ENCODE measurements at places on chromosomes 4 and X. TPM values are rescaled to one million over a fixed set of nuclear protein-coding genes. Genes with fewer than 3 reads are reported as not detected.
A peak's percentile ranks its signal among the peaks of the same experiment; 100 is the strongest.

Gene PDE5A
- total RNA-seq: 3.2 TPM

Gene BEX2
- 150 TPM for total RNA-seq

Gene ABCD1
- total RNA-seq: 13.5 TPM

GRCh38 chr4:2141022-2141761, 82.1 kb downstream of the NAT8L start:
- H3K27ac ChIP-seq: no peak overlapping the region
- no peaks in the 10 kb centered on the region for H3K36me3 ChIP-seq
- no peak overlapping the region for H3K4me3 ChIP-seq
- no peaks in the 10 kb centered on the region for H3K4me1 ChIP-seq

DNA sequence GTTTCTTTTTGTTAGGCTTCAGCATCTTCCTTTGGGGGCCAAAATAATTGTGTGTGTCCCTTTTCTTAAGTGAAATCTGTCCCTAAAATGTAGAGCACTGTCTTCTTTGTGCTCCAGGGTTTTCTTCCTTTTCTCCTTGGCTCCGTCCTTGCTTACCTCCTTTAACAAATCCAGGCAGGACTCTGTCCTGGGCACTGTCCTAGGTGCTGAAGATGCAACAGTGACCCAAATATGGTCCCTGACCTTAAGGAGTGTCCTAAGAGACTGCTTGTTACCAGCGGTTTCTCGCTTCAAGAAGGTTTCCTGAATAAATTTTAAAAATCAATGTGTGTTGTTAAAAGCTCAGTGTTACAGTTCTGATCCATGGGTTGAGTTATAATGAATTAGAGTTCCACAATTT, 471.8 kb downstream of the KCNIP4 start:
- H3K36me3 ChIP-seq: no peaks in the 10 kb centered on the region
- no peak for DNase-seq
- H3K27ac ChIP-seq: no peak overlapping the region

DNA sequence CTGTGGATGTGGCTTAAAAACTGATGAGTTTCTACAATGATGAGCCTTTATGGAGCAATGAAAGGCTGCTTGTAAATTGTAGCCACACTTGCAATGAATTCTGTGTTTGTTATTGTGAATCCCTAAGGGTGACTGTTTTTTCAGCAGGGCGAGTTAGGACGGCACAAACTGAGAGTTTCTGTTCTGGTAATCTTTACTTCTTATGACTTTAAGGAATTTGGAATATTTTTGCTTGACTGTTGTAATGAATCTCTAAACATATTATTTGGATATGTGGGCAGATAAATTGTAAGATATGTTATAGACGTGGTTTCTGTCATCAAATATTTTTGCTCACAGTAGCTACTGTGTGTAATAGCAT, 22.2 kb downstream of the RBPJ start:
- peaks cover 2% of the 10 kb centered on the region for H3K27me3 ChIP-seq
- H3K4me3 ChIP-seq: no peak overlapping the region
- H3K4me1 ChIP-seq: peaks cover 29% of the 10 kb centered on the region

- DNase-seq: no peak
- H3K4me3 ChIP-seq: no peak overlapping the region
- no peak overlapping the region for H3K27ac ChIP-seq
These were observed 32.0 kb downstream of the IDS start for GRCh38 chrX:149473092-149473491.

- DNase-seq: no peak
- peak overlapping the region; percentile 7 for H3K27ac ChIP-seq
- no peaks in the 10 kb centered on the region for H3K36me3 ChIP-seq
- no peaks in the 10 kb centered on the region for H3K27me3 ChIP-seq
- peaks cover 9% of the 10 kb centered on the region for H3K4me1 ChIP-seq
- H3K4me3 ChIP-seq: peak overlapping the region; percentile 84
These were observed 48.0 kb downstream of the MAGEA9 start for GRCh38 chrX:149829751-149830191.

GRCh38 chrX:140744085-140744484, 34.5 kb downstream of the LINC00632 start:
- H3K27ac ChIP-seq: no peak overlapping the region
- H3K36me3 ChIP-seq: no peaks in the 10 kb centered on the region
- DNase-seq: no peak
- no peaks in the 10 kb centered on the region for H3K4me1 ChIP-seq
- H3K27me3 ChIP-seq: no peaks in the 10 kb centered on the region
- no peak overlapping the region for H3K4me3 ChIP-seq

DNA sequence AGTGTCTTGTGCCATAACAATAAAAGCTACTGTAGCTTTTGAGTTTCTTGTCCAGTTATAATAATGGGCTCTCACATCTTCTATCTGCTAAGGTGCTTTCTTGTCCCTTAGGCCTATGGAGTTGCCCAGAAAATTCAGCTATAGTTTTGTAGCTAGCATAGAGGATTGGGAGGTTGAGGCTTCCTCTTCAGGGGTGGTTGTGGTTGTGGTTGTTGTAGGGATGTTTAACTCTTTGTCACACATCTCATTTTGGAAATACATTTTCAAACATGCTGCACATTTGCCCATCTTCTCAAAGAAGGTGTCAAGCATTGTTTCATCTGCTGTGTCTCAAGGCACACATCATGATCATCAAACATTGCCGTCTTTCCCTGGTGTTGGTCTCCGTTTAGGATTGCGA, 65.0 kb downstream of the ATXN3L start:
- no peak overlapping the region for H3K4me3 ChIP-seq
- no peaks in the 10 kb centered on the region for H3K36me3 ChIP-seq
- H3K27me3 ChIP-seq: no peaks in the 10 kb centered on the region
- no peaks in the 10 kb centered on the region for H3K4me1 ChIP-seq

- peaks cover 3% of the 10 kb centered on the region for H3K4me1 ChIP-seq
- no peaks in the 10 kb centered on the region for H3K27me3 ChIP-seq
- H3K27ac ChIP-seq: no peak overlapping the region
- no peak for DNase-seq
- no peak overlapping the region for H3K4me3 ChIP-seq
These were observed 272.9 kb downstream of the PPP1R2C start for GRCh38 chrX:42505016-42505415.

DNA sequence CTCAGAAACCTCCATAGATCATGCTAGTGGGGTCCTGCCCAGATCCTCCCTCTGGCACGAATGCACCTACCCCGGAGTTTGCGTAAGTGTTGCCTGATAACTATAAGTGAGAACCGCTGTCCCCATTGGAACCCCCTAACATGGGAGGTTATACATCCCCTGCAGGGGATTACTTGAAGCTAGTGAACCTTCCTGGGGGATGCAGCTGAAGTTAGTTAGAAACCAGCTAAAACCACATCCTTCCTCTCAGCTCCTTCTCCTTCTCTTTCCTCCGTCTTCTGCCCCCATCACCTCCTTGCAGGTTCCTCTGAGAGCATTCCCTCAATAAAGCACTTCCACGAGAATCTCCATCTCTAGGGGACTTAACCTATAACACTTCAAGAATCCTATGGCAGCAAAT, 95.0 kb downstream of the ZNF827 start:
- H3K27me3 ChIP-seq: peaks cover 4% of the 10 kb centered on the region
- peaks cover 19% of the 10 kb centered on the region for H3K4me1 ChIP-seq
- peaks cover 8% of the 10 kb centered on the region for H3K36me3 ChIP-seq
- peak overlapping the region; percentile 41 for H3K27ac ChIP-seq

- no peak overlapping the region for H3K27ac ChIP-seq
- H3K4me1 ChIP-seq: no peaks in the 10 kb centered on the region
- DNase-seq: no peak
- no peaks in the 10 kb centered on the region for H3K36me3 ChIP-seq
- no peaks in the 10 kb centered on the region for H3K27me3 ChIP-seq
These were observed 58.7 kb downstream of the PPEF2 start for GRCh38 chr4:75843596-75843995.
